Fibroblast of the aortic adventitia (primary cell): ENCODE measurements at places on chromosomes 3 and 15. TPM values are rescaled to one million over a fixed set of nuclear protein-coding genes. Genes with fewer than 3 reads are reported as not detected.

GRCh38 chr3:181932039-181932438 is 220.3 kb downstream of the SOX2 start:
- no peak for DNase-seq

GRCh38 chr3:64620020-64620419 is 67.8 kb downstream of the ADAMTS9 start:
- DNase-seq: no peak

The PRR20G gene
- total RNA-seq: not detected in 2 replicates

DNA sequence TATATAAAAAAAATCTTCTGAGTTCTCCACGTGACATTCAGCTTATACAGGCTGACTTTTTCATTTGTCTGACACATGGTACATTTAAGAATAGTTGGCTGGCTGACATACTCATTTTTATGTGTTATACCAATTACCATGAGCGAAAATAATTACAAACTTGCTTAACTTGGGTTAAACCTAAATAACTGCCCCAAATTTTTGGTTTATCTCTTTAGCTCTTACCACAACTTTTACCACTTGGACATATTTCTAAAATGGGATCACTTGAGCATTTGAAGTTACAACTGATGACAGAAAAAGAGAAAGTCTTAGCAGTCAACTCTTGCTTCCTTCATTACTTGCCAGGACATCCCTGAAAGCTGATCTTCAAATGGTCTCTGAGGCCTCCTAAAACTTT is 618.1 kb downstream of the RBMS3 start:
- no peak for DNase-seq

- DNase-seq: no peak
Observed at GRCh38 chr3:134363381-134363755, 10.9 kb downstream of the AMOTL2 start.

The FAM81A gene
- total RNA-seq: 0.81 and 2.6 TPM in 2 replicates

The CACNA1D gene
- 0.33 and 1.9 TPM in 2 replicates for total RNA-seq

- DNase-seq: no peak
Observed at GRCh38 chr15:87667643-87668042, 588.9 kb downstream of the NTRK3 start.
